Ovary (tissue), 10 donors: ENCODE measurements at places on chromosomes 12 and 14. TPM values are rescaled to one million over a fixed set of nuclear protein-coding genes. Genes with fewer than 3 reads are reported as not detected.

The RFX4 gene
- not detected for polyA plus RNA-seq

The SERPINA12 gene
- polyA plus RNA-seq: not detected

The MYF6 gene
- polyA plus RNA-seq: not detected

The LHX5 gene
- polyA plus RNA-seq: not detected

The AQP6 gene
- polyA plus RNA-seq: 0.04 TPM

The ADCY4 gene
- polyA plus RNA-seq: 15.0 TPM

The PIK3C2G gene
- polyA plus RNA-seq: 0.02 TPM

The SNAPC1 gene
- 5.2 TPM for polyA plus RNA-seq

The TESPA1 gene
- 5.9 TPM for polyA plus RNA-seq

The CCND2 gene
- 4.0 TPM for polyA plus RNA-seq
